ENCODE measurements at places on chromosomes 16 and 17.

DNA sequence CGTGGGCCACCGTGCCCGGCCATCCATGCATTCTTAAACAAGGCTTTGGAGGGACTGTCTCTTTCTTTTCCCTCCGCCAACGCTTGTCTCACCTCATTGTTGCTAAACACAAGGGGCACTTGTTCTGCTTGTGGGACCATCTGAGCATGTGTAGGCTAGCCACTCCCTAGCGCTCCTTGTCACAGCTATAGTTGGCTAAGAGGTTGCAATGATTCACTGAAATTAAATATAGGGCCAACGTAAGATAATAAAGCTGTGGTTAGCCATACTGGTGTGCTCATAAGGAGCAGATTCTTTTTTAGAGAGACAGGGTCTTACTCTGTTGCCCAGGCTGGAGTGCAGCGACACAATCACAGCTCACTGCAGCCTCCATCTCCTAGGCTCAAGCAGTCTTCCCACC is 41.2 kb downstream of the KIAA0513 start:
- DNase-seq = no peak

DNA sequence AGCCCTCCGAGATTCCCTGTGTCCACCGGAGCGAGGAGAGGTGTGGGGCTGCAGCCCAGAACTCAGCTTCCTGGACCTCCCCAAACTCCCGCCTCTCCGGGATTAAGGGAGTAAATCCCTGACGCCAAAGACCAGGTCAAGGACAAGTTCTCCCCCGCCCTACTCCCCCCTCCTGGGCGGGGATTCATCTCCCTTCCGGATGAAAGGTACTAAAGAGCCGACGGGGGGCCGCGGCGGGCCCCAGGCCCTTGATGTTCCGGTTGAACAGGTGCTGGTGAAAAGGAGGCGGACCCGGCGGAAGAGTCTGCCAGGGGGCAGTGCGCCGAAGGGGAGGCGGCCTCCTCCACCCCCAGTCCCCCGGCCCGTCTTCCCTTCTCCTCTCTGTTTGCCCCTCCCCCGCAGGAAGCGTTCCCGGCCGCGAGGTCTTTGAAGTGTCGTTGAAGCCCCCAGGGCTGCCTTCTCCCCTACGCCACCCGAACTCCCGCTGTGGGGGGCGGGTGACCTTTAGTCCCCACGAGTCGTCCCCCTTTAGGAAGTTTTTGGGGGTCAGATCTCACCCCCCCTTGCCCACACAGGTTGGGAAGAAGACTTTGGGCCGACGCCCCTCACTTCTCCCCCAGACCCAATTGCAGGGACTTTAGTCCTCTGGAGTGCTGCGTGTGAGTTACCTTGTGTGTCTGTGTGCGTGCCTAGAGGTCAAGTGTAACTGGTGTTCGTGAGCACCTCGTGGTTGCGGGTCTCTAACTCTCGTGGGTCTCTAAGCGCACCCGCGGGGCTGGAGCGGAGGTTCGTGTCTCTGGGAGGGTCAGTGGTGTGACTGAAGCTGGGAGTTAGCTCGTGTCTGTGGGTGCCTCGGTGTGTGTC is 1.1 kb upstream of the MLLT6 start:
- no peak for DNase-seq

DNA sequence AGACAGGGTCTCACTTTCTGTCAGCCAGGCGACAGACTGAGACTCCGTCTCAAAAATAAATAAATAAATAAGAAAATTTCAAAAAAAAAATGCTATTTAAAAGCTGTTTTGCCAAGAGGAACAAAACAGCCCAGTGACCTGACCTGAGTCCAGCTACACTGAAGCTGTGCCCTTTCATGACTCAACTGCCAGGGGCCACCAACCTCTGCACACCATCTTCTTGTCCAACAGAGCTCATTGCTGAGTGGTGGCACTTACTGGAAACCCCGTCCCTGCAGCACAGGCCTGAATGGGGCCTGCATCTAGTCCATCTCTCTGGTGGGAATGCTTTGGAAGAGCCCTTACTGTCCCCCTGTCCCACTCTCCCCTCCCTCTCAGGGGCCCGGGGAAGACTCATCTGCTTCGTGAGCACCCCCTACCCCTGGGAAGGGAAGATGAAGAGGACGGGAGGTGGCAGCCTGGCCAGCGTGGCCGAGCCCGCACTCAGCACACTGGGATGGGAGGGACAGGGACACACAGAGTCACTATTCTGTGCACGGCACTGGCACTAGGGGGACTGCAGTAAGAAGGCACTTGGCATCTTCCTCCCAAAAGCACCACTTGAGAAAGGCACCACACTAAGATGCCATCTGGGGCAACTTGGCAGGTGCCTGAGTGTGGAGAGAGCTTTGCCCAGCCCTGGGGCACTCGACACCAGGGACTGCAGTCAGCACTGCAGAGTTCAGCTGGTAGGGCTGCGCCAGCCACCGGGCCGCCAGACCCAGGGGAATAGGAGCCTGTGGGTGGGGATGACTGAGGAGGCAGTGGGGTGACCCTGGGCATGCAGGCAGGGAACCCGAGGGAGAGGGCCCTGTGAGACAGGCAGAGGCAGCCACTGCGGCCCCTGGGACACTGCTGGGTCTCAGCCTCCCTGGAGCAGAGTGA is 13.5 kb downstream of the FBXO31 start:
- no peak for DNase-seq

DNA sequence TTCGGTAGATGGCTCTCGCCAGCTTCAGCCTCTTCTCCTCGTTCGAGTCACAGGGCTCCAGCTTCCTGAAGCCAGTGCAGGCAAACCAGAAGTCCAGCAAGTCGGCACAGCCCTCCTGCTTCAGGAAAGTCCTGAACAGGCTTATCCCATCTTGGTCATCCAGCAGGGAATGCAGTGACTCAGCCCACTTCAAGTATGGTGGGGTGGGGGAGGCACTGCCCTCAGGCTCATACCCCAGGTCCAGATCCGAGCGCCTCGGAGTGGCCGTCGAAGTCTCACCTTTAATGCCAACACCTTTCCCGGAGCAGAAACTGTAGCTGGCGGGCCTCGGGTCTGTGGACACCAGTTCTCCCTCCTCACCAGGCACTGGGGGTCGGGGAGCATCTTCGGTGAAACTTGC is 5.9 kb downstream of the AXIN1 start:
- no peak for DNase-seq

DNA sequence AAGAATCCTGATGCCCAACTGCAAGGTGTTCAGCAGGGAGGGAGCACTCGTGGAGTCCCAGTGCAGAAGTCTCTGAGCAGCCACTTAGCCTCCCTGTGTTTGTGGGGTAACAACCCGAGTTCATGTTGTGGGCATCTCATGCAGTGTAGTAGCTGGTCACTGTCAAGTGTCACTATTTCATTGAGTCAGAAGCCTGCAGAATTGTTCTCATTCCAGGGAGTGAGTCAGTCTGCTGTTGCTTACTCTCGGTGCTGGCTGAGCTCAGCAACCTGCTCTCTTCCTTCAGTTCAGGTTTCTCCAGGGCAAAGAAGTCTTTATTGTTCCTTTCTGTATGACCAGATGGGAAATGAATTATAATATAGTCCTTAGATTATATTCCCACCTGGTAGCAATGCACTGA is 24.1 kb downstream of the HMOX2 start:
- no peak for DNase-seq

- DNase-seq = no peak
Observed at GRCh38 chr17:47276868-47277267, 23.2 kb downstream of the ITGB3 start.

DNA sequence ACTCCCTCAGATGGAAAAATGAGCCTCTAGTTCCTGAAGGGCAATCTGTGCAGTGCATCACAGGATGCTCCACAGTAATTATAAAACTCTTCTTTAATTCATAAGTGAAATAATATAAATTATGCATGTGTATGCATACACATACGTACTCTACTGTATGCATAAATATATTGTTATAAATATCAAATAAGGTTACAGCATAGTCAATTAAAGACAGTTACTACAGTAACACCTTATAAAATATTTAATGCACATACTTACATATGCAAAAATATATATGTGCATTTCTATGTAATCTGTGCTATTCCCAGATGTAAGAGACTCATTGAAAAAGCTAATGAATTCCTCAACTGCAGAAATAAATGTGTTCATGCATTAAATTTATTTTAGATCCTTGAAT is 1515.1 kb downstream of the CDH11 start:
- no peak for DNase-seq

DNA sequence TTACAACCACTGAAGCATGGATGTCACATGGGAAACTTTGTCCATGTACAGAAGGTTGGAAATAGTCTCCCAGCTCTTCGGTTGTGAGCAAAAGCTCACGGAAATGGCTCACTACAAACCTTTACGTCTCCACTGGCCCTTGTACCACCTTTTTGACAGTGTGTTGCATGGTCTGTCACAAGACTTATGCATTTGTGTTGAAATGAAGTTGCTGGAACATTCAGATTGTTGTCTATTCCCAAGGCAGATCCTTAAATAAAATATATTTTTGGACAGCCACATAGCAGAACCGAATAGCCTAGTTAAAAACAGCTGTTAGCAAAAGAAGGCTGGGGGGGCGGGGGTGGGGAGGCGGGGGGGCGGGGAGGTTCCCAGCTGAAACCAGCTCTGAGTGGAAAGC is 39.2 kb downstream of the KNOP1 start:
- DNase-seq = no peak

DNA sequence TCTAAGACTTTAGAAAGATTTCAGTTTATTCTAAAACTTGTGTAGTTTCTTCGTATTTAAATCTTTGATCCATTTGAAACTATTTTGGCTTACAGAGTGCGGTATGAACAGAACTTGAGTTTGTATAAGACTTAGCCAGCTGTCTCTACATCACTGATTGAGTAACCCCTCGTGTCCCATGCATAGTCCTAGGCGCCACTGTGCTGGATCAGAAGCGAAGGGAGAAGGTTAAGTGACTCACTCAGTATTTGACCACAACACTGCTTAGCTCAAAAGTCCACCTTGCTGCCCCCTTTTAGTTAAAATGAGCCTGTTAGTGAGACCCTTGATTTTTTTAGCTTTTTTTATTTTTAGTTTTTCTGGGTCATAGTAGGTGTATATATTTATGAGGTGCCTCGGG is 28.4 kb downstream of the CD300LB start:
- no peak for DNase-seq

DNA sequence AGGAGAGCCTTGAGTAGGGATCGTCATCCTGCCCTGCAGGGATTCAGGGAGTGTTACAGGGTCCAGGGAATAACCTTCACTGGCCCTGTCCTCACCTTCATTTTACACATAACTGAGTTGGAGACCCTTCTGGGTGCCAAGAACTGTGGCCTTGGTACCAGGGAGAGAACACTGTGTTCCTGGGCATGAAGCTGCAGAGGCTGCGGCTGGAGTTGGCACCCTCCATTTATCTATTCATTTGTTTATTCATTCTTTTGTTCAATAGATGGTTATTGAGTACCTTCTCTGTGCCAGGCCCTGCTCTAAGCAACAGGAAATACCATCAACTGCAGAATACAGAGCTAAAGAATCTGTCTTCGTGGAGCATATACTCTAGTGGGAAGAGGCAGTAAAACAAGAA is 6.7 kb downstream of the ABCC3 start:
- no peak for DNase-seq

DNA sequence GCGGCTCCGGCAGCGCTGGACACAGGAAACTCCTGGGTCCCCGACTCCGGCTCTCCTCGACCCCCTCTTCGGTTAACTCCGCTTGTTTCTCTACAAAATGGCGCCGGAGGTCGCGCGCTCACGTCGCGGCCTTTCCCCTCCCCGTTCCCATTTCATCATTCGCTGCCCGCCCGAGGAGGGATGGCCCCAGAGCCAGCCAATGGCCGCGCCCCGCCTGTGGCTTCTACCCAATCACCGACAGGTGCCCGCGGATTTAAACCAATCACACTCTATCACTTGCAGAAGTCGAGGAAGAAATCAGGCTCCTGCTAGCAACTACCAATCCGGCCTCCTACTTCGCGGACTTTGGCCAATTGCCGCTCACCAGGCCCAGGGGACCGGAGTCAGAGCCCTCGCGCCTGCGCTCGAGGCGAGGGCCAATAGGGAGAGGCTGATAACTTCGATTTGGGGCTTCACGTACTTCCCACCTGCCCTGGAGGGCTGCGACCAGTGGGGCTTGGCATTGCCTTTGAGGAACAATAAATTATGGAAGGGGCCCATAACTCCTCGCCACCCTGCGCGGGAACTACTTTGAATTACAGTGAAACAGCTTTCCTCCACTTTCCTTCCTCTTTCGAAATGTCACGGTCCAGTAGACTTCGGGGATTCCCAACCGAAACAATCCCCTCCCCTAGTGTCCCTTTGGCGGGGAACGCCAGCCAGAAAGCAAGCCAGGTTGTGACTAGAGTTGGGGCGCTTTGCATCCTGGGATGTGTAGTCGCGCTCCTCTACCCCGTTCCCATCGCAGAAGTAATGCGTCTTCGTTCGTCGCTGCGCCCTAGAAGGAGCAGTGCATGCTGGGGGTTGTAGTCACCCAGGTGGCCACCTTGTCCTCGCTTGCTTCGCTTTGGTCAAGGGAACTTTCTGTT is at the start of gene CNOT1:
Gene CNOT1 (minus strand): TSS at position 94 of the 908 bp plus-strand sequence. CDS start 30,489 bp downstream, outside the sequence.
- DNase-seq = peak; percentile 95

- no peak for DNase-seq
Observed at GRCh38 chr16:11319529-11320146, 25.6 kb upstream of the RMI2 start.

DNA sequence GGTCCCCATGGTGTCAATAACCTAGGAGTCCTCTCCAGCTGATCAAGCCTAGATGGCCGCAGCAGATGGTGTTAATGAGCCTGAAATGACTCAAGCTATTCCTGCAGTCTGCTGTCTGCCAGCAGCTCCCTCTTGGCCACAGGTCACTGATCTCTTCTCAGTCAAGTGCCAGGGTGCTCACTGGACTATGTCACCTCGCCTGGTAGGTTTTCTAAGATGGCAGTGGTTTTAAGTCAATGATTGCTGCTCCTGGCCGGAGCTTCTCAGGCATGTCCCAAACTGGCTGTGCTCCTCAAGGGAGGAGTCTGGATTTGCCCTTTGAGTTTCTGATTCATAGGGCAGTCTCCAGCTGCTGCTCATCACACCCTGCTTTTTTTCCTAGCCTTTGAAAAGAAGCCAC is 58.6 kb upstream of the SHISA6 start:
- DNase-seq = no peak

DNA sequence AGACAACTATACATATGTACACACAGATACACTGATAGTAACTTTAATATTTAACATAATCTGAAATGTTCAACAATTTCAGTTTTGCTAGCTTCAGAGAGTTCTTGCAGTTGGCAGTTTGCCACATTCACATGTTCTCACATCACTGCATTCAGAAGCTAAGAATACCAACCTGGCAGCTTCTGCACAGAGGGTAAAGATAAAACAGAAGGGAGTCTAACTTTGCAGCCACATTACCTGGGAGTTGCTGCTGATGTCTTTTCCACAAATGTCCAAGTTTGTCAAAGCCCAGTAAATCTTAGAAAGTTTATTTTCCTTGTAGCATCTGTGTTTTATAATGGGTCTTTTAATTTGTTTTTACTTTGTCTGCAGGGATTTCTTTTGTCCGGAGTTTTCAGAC is 332.0 kb downstream of the BCAS3 start:
- DNase-seq = no peak

Measured in stimulated activated CD8-positive, alpha-beta memory T cell treated with anti-CD3 and anti-CD28 coated beads, Interleukin-2, amount 100 ng/mL, for 1 hour (primary cell).